Muscle of arm (tissue), 14 donors: ENCODE measurements at places on chromosomes 12 and 14.

DNA sequence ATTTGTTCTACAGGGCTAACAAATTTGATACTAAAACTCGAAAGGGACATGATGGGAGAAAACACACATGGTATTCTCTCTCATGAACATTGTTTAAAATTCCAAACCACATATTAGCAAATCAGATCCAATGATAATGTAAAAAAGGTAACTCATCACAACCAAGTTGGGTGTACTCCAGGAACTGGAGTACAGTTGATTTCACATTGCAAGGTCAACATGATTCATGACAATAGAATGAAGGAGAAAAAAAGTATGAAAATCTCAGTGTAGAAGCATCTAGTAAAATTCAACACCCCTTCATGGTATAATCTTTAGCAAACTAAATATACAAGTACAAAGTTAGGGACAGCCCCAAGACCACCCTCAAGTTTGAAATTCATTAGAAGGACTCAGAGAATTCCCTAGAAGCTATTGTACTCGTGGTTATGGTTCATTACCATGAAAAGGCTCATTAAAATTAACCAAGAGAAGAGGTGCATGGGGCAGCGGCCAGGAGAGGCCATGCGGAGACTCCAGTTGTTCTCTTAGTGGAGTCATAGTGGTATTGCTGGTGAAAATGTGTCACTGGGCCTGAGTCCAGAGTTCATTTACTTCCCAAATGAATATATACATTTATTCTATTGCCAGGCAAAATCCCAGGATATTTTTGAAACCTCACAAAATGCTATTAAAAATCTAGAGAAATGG lies 3.1 kb upstream of the CDCA4 start:
- no peak for DNase-seq

GRCh38 chr12:117188961-117189724 lies 1.1 kb downstream of the FBXO21 start:
- peak; percentile 58 for DNase-seq

DNA sequence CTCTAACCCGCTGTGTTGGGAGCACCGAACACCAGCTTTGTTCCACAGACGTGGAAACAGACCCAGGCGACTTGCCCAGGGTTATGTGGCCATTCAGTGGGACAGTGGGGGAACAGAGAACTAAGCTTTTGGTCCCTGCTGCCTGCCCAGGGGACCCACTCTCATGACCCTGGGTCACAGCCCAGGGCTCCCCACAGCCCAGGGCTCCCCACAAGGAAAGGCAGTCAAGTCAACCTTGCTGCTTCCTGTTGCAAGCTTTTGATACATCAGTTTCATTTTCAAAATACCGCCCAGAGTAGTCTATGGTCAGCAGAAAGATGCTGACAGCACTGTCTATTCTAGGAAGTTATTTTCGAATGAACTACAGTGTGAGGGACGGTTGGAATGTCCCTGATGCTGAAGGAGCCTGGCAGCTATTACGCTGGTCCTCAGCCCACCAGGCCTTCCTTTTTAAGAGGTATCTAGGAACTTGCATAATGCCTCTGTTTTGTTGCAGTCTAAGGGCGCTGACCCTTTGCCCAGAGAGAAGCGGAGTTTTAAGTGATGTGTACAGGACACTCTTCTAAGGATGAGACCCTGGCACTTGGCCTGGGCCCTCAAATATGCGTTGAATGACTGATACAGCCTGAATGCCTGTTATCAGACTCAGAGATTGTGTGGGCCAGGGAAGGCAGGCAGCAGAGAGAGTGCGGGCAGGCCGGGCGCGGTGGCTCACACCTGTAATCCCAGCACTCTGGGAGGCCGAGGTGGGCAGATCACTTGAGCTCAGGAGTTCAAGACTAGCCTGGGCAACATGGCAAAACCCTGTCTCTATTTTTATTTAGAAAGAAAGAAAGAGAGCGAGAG lies 12.6 kb upstream of the TTC7B start:
- no peak for DNase-seq

DNA sequence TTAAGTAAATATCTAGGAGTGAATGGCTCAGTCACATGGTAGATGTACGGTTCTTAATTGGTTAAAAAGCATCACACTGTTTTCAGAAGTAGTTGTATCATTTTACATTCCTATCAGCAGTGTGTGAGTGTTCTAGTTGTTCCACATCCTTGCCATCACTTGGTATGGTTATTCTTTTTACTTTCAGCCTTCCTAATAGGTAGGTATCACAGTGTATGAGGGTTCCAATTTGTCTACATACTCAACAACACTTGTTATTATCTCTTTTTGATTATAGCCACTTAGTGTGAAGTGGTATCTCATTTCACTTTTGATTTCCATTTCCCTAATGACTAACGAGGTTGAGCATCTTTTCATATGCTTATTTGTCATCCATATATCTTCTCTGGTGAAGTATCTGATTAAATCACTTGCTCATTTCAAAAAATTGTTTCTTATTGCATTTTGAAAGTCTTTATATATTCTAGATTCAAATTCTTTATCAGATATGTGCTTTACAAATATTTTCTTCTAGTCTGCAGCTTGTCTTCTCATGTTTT lies 3.5 kb upstream of the SPRYD3 start:
- no peak for DNase-seq

- no peak for DNase-seq
Observed at GRCh38 chr12:70982991-70983390, 62.5 kb upstream of the PTPRR start.

- DNase-seq: no peak
Observed at GRCh38 chr14:93970965-93971634, 5.3 kb downstream of the ASB2 start.

- no peak for DNase-seq
Observed at GRCh38 chr12:132559652-132560363, 50.6 kb downstream of the LRCOL1 start.

GRCh38 chr14:59060841-59061240 lies 127.6 kb upstream of the DAAM1 start:
- DNase-seq: no peak

- no peak for DNase-seq
Observed at GRCh38 chr12:121468499-121468801, 68.5 kb downstream of the RNF34 start.

DNA sequence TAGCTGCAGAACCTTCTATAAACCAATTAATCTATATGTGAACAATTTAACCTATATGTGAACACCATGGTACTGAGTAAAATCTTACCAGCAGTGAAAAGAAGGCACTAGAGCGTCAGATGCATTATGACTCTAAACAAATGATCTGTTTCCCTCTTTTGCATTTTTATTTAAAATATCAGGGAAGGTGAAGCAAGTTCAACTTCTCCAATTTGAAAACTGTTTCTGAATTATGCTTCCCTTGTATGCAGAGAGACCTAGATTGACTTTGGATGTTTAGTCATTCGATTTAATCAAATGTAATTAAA lies 80.9 kb downstream of the DAD1 start:
- DNase-seq: no peak

GRCh38 chr12:6178981-6179761 lies 21.0 kb upstream of the CD9 start:
- DNase-seq: no peak

GRCh38 chr14:89992273-89992672 lies 36.5 kb downstream of the TDP1 start:
- DNase-seq: no peak

- peak; percentile 37 for DNase-seq
Observed at GRCh38 chr12:81627336-81628189, 131.6 kb downstream of the PPFIA2 start.

- DNase-seq: no peak
Observed at GRCh38 chr12:79326663-79327062, 364.1 kb downstream of the PAWR start.

- no peak for DNase-seq
Observed at GRCh38 chr12:75137896-75138295, 71.7 kb downstream of the KCNC2 start.

DNA sequence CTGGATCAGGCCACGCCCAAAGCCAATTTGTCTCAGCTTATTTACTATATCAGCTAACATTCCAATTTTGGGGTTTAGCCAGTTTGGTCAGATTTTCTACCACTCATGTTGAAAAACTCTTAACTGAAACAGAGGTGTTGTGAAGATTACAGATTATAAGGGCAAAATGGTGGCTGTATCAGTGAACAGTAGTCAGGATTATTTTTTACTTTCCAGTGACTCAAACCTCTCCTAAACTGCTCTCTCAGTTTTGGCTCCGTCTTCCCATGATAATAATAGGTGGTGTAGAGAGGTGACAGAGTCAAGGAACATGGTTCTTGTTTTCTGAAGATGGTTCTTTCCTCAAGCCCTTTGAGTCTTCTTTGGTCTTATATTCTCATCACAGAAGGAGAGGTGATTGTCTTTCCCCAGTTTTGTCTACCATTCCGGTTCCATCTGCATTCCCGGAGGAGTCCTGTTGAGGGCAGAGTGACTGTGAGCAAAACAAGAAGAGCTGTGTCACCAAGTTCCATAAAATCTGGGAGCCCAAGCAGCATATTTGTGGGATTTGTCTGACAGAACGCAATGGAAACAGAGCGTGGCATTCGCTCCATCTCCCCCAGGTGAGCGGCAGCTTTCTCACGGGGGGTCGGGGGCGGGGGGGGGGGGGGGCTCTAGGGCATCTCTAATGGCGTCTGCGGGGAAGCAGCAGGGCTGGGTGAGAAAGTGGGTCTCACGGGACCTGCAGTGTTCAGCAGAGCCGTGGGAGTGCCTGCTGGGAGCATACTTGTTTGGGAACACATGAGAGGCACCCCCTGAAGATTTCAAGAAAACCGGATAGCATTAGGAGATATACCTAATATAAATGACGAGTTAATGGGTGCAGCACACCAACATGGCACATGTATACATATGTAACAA lies 59.1 kb downstream of the TBC1D30 start:
- DNase-seq: no peak

- DNase-seq: no peak
Observed at GRCh38 chr14:65366802-65367565, 45.5 kb upstream of the FUT8 start.

GRCh38 chr12:7354529-7354928 lies 50.7 kb downstream of the ACSM4 start:
- DNase-seq: no peak

DNA sequence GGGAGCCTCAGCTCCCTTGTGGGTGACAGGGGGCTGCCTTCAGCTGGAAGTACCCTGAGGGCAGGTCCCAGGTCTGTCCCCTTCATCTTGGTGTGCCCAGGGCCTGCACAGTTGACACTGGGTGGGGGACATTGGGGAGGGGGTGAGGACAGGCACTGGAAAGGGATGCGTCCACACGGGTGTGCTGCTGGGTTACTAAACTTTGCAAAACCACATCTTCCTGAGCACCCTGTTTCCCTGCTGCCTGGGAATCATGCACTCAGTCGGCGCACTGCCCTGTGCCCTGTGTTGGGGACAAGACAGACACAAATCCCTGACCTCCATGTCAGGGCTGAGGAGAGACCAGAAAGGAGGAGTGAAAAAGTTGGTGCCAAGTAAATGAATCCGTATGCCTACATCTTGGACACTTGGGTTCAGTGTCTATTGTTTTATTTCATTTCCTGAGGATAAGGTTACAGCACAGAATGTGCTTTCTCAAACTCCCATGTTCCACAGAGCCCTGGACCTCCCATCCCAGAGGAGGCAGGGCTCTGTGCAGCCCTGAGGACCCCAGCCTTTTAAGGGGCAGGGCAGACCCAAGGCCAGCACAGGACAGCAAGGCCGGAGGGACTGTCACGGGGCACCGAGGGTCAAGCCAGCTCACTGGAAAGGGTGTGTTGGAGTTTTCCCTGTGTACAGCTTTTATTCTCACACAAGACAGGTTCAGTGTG lies 2.9 kb upstream of the SLC25A29 start:
- DNase-seq: no peak

DNA sequence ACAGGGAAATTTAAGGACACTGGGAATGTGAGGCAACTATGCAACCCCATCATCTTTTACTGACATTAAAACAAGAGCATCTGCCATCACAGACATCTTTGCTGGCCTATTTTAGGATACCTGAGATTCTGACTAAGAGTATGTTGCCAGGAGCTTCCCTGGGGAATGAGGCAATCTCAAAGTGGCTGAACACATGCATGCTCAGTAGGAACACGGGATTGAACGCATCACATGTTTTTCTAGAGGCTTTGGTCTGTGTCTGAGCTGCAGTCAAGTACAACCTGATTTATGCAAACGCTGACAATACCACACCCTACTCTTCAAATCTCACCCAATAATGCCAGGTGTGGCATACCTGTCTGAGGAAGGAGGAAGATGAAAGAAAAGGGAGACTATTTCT lies 416.5 kb downstream of the NELL2 start:
- DNase-seq: no peak

DNA sequence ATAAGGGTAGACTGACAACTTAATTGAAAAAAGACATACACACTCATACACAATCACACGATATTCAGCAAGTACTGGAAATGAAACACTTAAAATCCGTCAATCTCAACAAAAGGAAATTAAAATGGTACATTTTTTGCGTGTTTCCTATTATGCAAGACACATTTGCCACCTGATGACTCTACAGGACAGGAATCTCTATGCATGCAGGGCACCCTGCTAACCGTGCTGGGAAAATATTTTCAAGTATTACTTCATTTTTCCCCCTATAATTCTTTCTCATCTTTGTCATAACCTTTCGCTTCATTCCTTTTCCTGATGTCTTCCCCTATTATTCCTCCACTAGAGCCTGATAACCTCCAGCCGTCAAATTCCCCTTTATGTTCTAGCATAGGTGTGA lies 150.2 kb downstream of the TMEM132D start:
- DNase-seq: no peak

DNA sequence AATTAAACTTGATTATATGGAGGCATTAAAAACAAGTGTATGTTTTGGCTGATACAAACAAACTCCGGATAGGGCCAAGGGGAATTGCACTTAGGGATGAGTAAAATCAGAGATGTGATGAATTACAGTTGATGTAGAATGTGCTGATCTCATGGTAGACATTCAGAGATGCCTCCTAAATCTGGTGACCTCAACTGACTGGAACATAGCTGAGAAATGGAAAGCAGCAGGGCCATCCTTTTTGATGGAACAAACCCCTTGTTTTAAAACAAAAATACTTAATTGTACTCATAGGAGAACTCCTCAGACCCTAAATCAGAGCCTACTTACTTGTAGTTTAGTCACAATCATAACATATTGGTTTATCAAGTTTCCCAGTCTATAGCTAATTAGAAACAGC lies 122.8 kb downstream of the C12orf75 start:
- DNase-seq: no peak

DNA sequence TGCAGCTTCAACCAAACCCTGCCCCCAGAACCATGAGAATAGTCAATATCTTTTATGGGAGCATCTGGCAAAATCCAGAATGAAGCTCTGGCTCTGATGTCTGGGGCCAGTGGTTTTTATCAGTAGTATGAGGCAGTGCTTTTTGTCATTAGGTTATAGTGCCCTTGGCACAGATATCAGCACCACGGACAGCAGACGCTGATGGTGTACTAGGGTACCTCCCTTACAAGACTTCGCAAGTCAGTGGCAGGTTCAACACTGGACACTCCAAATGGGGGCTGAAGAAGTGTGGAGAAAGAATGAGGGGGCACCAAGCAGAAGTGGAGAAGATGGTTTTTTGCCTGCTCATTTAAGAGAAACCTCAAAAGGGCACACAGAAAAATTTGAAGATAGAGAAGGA lies 68.2 kb upstream of the E2F7 start:
- DNase-seq: peak; percentile 38

GRCh38 chr14:72792051-72792788 lies 101.7 kb downstream of the DPF3 start:
- no peak for DNase-seq
